Choroid plexus epithelial cell (primary cell): ENCODE measurements at places on chromosomes 16 and 17.

DNA sequence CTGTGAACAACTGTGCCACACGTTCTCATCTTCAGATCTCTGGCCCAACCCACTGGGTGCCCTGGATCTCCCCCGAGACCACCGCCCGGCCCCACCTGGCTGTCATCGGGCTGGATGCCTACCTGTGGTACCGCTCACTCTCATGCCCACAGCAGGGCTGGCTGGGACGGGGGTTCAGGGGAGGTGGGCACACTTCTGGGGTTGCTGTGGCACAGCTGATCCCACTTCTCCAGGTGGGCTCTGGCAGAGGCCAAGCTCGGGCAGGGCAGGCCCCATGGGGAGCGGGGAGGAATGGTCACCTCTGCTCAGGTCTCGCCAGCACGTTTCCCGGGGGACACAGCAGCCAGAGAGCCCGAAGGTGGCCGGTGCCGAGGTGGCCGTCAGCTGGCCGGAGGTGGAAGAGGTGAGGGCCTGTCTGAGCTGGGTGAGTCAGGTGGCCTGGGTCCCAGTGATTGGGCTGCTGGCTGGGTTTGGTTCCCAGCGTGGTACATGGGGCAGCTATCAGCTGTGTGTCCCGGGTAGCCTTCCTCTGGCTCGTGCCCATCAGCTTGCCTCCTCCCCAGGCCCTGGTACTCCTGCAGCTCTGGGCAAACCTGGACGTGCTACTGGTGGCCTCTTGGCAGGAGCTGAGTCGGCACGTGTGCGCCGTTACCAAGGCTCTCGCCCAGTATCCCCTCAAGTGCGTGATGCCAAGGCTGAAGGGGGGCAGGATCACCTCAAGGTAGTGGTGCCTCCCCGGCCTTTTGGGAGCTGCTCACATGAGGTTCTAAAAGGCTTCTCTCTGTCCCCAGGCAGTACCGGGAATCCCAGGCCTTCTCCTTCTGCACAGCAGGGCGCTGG lies 2.3 kb upstream of the MRPS34 start:
- DNase-seq = no peak

DNA sequence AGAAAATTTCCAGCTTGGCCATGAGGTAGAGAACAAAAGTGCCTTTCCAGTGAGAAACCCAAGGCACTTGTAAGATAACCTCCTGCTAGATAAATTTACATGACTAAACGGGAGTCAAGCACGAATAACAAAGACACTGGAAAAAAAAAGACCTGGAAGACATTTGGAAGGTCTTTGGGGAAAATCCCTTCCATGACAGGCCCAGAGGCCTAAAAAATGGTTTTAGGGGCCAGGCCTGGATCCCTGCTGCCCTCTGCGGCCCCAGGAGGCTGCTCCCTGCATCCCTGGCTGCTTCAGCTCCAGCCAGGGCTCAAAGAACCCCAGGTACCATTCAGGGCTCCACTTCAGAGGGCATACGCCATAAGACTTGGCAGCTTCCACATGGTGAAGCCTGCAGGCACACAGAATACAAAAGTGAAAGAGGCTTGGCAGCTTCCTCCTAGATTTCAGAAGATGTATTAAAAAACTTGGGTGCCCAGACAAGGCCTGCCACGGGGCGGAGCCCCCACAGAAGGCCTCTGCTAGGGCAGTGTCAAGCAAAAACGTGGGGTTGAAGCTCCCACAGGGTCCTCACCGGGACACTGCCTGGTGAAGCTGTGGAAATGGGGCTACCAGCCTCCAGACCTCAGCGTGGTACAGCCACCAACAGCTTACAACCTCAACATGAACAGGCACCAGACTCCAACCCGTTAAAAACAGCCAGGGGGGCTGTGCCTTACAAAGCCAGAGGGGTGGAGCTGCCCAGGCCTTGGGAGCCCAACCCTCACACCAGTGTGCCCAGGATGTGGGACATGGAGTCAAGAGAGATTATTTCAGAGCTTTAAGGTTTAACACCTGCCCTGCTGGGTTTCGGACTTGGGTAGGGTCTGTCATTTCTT lies 77.1 kb downstream of the SDK2 start:
- DNase-seq = no peak

GRCh38 chr16:4874666-4875065 lies 27.4 kb downstream of the UBN1 start:
- no peak for DNase-seq

DNA sequence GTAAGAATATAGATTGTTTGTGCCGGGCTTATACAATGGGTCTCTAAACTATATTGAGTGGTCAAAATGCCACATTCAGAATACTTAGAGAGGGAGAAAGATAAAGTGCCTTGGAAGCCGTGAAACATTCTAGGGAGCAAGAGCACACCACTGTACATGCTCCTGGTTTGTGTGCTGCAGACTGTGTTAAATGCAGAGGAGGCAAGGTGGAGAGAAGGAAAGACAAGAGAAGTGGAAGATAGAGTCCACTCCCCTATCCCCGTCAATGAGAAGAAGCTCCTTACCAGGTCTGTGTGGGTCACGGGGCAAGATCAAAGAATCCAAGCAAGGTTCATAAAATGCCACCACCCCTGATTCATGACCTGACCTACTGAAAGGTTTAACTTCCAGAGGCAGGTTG lies 267.1 kb upstream of the TBX2 start:
- no peak for DNase-seq

GRCh38 chr16:48231727-48232492 lies 12.2 kb upstream of the LONP2 start:
- DNase-seq = peak; percentile 76

- DNase-seq = no peak
Measured at GRCh38 chr17:82201498-82201910, 11.1 kb downstream of the CCDC57 start.
